ENCODE measurements at places on chromosomes 11 and 22.

DNA sequence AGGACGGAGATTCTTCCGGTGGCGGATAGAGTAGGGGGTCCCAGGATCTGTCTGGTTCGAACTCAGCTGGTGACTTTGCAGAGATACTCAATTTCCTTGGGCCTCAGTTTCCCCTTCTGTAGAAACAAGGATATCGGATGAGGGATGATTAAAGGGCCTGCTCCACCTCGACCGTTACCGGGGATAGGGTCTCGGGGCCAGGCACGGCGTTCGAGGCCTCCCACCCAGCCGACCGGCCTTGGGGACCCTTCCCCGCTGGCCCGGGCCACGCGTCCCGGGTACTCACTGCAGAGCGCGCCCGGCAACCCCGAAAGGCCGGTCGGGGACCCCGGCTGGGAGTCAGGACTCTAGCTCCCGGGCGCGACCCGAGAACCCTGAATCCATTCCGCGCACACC lies 321 bp downstream of the RHBDD3 start:
- DNase-seq: no peak

DNA sequence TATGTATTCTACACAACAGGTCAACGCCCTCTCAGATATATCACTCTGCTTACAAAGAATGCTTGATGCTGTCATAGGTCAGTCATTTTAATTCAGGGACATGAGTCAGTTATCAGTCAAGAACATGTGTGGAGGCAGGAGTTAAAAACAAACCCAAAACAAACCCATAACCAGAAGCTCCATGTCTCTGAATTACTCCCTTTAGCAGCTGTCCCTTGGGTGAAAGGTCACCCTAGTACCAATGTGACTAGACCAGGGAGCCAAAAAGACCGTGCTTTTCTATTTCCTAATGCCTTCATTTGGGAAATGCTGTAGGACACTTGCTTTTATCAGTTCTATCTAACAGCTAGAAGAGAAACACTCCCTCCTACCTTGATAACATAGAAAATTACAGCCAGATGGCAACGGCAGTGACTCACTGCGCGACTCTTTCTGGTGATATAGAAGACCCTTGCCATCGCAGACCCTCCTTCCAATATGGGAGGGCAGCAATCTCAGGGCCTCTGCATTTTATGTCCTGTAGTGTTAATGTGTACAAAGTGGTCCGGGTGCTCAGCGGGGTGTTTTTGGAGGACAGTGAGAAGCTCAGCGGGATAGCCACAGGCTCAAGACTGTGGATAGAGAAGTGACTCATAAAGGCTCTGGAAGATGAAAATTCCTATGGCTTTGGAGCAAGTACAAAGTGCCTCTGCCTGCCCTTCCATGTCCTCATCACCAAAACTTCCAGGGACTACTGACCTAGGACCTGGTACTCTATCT lies 24.8 kb downstream of the APOL5 start:
- DNase-seq: no peak

DNA sequence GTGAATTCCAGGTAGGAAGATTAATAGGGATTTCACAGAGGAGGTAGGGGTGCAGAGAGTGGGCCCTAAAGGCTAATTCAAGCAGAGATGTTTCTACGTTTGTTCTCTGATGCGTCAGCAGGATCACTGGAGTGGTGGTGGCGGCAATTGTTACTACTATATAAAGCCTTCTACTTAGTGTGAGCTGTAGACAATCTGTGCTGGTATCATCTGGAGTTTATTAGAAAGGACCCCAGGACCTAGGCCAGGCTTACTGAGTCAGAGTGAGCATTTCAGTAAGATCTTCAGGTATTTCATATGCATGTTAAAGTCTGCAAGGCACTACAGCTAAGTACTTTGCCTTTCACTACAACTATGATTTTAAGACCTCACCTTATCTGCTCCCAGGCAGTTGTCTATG lies 59.5 kb downstream of the USP35 start:
- DNase-seq: no peak

- DNase-seq: no peak
These were observed 61.0 kb upstream of the MYO18B start for GRCh38 chr22:25680956-25681355.

DNA sequence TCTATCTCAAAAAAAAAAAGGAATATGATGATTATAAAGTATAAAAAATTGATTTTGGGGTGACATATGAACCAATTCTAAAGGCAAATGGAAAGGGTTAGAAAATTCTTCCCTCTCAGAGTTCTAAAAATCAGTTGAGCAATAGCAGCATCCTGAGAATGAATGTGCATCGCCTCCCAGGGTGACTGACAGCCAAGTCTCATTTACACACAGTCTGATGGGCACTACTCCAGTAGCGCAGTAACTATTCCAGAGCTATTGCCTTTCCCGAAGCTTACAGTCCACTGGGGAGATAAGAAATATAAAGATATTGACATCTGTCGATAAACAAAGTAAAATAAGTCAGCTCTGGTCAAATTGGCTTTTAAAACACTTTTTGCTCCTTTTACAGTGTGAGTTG lies 32.3 kb upstream of the SORL1 start:
- DNase-seq: no peak

DNA sequence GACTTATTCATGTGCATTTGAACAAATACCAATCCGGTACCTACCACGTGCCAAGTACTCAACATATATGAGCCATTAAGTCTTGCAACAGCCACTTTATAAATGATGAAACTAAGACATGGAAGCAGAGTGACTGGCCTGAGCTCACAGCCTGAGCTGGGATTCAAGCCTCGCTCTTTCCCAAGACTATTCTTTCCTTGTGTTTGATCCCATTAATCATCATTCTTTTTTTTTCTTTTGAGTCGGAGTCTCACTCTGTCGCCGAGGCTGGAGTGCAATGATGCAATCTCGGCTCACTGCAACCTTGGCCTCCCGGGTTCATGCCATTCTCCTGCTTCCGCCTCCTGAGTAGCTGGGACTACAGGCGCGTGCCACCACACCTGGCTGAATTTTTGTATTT lies 119.3 kb downstream of the ABTB2 start:
- DNase-seq: no peak

- DNase-seq: no peak
These were observed 98.6 kb downstream of the KIF18A start for GRCh38 chr11:28009388-28009787.

GRCh38 chr11:35949242-35949641 lies 5.4 kb downstream of the LDLRAD3 start:
- no peak for DNase-seq

DNA sequence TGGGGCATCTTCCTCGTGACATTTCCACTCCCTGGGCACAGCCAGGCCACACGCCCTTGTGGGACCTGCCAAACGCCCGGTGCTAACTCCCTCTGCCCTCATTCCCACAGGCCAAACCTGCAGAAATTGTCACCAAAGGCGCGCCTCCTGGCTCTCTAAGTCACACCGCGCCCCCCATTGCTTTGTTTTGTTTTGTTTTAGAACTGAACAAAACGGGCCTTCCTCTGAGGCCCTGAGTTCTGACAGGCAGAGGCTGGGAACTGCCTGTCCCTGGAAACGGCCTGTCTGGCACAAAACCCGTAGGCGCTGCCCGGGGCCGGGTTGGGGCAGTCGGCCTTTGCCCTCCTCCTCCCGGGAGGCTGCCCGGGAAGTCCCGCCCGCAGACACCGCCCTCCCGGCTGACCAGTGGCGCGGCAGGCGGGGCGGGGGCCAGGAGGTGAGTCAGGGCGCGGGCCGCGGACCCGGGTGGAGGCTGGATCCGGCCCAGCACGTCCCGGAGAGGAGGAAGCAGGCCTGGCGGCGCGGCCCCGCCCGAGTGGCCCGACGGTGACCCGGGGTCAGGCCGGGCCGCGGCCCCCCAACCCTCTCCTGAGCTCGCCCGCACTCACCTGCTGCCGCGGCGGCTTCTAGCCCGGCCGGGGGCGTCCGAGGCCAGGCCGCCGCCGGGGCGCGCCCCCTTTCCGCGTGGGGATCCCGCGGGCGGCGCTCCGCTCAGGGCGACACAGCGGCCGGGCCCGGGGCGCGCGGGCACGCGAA lies 465 bp downstream of the SUN2 start:
- peak; percentile 40 for DNase-seq

DNA sequence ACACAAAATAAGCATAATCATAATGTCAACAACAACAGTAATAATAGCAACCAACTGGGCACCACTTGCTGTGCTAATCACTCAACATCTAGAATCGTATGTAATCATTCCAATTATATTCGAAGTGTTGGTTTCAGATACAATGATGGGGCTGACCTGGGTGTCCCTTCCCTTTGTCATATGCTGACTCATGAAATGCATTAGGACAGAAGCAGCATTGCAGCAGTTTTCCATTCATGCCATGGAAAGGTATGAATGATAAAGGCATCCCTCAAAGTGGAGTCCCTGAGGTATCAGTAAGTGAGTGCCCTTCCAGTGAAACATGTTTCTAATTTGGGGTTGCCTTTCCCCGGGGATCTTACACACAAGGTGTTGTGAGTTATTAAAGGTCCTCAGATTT lies 46.3 kb upstream of the ANO3 start:
- DNase-seq: no peak

GRCh38 chr11:2368851-2369180 lies 8.3 kb upstream of the CD81 start:
- DNase-seq: no peak

DNA sequence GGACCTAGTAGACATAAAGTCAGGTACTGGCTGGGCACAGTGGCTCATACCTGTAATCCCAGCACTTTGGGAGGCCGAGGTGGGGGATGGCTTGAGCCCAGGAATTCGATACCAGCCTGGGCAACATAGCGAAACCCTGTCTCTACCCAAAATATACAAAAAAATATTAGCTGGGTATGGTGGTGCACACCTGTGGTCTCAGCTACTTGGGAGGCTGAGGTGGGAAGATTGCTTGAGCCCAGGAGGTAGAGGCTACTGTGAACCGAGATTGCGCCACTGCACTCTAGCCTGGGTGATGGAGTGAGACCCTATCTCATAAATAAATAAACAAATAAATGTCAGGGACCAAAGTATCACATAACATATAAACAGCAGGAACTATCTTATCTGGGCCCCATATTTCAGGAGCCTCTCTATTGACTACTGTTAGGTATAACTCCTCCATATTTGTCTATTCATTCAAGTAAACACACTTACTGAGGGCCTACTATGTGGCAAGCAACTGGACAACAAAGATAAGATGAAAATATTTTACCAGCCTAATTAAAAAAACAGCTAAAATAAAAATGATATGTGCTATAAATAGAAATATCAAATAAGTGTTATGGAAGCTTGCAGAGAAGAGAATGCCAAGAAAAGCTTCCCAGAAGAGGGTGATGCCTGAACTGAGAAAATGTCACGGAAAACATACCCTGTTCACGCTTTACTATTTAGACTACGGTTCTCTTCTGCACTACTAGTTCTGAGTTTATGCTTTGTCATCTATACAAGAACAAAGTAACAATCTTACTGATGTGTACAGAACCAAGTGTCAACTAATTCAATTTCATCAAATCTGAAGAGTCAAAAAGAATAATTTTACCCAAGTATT lies 2.0 kb downstream of the NUP98 start:
- DNase-seq: no peak

DNA sequence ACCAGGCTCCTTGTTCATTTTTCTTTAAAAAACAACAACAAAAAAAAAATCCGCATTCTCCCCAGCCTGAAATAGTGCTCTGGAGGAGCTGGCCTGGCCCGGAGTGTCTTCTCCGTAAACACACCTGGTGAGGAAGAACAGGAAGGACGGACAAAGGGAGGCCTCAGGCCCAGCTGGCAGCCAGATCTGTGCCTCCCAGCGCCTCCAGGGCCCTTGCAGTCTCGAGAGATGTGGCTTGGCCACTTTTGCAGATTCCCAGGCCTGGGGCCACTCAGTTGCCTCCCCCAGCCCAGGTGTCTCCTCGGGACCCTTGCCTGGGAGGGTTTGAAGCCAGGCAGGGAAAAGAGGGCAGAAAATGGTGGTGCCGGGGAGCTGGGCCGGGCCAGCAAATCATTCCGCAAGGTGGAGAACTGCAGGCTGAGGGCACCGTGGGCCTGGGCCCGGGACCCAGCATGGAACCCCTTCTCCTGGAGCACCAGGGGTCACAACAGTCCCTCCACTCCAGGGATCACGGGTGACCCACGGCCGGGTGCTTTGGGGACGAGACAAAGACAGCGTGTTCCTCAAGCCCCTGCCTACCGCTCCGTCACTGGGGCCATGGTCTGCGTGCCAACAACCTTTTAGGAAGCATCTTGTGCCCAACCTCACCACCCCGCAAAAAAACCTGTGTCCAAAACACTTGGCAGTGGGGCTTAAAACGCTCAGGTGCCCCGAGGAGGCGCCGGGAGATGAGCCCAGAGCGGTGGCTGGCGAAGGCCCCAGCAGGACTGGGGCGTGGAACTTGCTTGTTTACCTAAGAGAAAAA lies 67.1 kb upstream of the WNT7B start:
- DNase-seq: no peak

GRCh38 chr22:21043860-21044535 lies 1.7 kb upstream of the LRRC74B start:
- no peak for DNase-seq

GRCh38 chr11:125082611-125083311 lies 19.7 kb downstream of the SLC37A2 start:
- no peak for DNase-seq

GRCh38 chr22:42419243-42419881 lies 12.8 kb downstream of the NFAM1 start:
- peak; percentile 56 for DNase-seq

DNA sequence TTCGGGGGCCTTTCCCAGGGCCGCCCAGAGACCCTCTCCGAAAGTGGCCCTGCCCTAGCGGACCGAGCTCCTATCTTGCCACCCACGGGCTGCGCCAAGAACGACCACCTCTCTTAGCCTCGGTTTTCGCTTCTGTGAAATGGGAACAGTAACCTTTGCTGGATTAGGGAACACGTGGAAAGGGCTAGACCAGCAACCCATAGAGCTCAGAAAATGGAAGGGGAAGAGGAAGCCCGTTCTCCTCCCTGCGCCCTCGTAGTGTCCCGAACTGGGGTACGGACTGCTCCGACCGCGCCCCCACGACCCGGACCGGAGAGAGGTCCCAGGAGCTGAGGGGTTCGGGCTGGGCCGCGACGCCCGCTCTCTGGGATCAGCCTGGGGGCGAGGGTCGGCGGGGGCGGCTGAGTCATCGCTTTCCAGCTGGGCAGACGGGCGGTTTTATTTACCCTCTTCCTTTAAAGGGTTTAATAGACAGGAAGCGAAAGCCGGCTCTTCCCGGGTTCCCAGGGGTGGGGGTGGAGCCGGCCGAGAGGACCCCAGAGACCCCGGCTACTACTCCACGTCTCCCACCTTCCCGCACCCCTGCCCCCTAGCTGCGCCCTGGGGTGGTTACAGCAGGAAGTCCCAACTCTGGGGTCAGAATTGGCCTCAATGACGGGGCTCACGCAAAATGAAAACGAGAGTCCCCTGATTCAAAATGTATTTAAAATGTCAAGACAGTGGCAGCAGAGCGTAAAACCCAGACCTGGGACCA lies 907 bp upstream of the PHLDA2 start:
- DNase-seq: peak; percentile 45

DNA sequence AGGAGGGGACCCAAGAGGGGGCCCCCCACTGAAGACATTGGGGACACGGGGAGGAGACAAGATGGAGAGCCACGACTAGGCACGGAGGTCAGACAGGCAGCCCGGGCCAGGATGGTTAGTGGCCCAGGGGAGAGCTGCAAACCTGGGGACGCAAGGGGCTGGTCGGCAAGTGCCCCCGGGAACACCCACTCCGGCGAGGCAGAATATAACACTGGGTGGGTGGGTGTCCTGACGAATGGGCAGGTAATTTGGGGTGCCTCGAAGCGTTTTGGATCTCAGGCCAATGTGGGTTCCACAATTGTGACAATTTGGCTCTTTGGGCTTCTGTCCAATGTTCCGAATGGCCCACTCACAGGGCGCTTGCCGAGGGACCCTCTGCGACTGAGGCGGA lies 9.9 kb downstream of the IGF2 start:
- DNase-seq: no peak

Data from GM18507 (cell line).